NCI-H1092 (cell line): ENCODE measurements at places on chromosomes 11 and 22.

- DNase-seq = no peak
These were observed 51.9 kb downstream of the SPECC1L start for GRCh38 chr22:24322522-24322921.

GRCh38 chr22:20618488-20618887 lies 111.1 kb downstream of the MED15 start:
- no peak for DNase-seq

DNA sequence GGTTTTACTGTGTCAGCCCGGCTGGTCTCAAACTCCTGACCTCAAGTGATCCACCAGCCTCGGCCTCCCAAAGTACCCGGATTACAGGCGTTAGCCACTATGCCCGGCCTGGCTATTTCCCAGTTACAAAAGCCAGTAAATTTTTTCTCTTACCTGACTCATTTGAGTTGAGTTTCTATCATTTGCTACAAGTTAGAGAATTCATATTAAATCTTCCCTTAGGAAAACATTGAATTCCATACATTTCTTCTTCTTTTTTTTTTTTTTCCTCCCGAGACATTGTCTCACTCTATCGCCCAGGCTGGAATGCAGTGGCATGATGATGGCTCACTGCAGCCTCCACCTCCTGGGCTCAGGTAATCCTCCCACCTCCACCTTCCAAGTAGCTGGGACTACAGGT lies 26.0 kb downstream of the CHEK2 start:
- DNase-seq = no peak

GRCh38 chr11:60954421-60954820 lies 2.4 kb upstream of the SLC15A3 start:
- no peak for DNase-seq

- no peak for DNase-seq
These were observed 8.0 kb downstream of the TUBGCP6 start for GRCh38 chr22:50236731-50237409.

DNA sequence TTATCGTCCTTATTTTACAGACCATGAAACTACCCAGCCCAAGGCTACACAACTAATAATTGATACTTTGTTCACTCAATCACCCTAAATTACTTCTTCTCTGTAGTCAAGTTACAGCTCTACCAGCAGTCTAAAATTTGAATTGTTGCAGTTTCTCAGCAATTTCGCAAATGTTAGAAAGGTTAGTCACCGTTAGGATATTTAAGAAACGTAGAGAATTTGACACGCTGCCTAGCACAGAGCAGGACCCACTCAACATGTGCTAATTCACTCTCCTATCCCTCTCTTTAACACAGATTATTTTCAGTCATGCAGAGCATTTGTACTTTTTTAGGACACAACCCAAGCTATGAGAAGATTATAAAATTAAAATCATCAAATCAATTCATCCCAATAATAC lies 771.1 kb upstream of the LUZP2 start:
- DNase-seq = no peak

- DNase-seq = no peak
These were observed 788.3 kb downstream of the NTM start for GRCh38 chr11:132158696-132159095.
